HEK293T (cell line): ENCODE measurements at places on chromosomes 5 and 9.

GRCh38 chr5:121805911-121806310, 45.8 kb upstream of the FTMT start:
- no peak for DNase-seq

DNA sequence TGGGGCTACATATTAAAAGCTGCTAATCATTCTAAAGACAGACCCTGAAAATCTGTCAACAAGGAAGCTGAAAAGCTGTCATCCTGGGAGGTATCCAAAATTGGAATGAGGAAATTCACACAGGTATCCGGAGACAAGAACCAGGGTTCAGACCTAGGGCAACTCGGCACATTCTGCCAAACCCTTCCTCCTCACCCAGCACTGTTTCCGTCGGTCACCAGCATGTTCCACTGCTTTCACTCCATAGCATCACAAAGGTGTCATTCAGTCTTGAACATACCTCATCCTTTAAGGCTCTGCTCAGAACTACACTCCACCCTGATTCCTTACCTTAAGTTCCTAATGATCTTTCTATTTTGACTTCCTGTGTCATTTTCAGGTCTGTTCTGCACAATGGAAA, 153.1 kb upstream of the RASA1 start:
- no peak for DNase-seq

- no peak for DNase-seq
Measured at GRCh38 chr9:127572961-127573721, 38.9 kb upstream of the STXBP1 start.

DNA sequence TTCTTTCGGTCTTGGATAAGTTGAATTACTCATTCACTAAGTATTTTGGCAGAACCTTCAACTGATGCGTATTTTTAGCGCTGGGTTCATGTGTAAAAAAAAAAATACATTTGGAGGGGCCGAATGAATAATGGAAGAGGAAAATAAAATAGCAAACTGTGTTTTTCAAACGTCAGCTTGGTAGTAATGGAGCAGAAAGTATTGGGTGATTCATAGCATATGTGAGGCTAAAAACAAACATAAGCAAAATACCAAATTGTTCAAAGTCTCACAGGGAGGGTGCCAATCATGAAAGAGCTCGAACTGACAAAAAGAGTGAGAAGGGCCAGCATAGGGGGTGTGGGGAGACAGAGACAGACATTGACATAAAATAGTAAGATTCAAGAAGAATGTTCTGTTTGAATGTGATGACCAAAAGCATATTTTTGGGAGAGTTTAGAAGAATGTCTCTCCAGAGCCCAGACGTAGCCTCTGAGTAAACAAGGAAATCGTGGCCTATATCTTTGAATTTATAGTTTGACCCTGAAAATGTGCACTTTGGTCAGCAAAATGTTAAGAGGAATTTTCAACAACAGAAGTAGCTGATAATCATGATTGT, 174.9 kb upstream of the HMHB1 start:
- no peak for DNase-seq

GRCh38 chr9:14706530-14707140, 13.4 kb upstream of the ZDHHC21 start:
- DNase-seq = no peak

DNA sequence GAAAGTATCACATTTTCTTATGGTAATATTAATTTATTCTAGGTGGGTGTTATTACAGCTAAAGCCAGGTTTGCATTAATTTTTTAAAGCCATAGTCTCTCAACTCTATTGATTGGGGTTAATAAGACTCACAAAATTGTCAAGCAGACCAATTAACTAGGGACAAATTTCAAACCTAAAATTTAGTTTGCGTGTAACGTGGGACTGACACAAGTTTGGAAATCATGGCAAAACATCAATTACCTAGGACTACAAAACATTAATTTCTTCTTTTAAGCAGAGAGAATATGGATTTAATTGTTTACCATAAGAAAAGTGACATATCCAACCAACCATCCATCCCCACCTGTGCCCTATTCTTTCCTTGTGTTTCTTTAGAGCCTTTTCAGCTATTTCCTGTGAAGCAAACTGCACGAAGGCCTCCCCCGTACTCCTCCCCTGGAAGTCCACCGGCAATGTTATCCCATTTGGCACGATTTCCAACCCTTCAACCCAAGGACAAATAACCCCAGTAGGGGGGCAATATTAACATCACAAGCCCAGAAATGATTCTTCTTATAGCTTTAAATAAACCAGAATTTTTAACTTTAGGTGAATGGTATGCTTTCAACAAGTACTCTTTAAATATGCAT, 4.4 kb downstream of the HNRNPH1 start:
- no peak for DNase-seq

GRCh38 chr5:141669520-141669919, 12.5 kb downstream of the ARAP3 start:
- DNase-seq = no peak
